ENCODE measurements at places on chromosomes 4 and X.

DNA sequence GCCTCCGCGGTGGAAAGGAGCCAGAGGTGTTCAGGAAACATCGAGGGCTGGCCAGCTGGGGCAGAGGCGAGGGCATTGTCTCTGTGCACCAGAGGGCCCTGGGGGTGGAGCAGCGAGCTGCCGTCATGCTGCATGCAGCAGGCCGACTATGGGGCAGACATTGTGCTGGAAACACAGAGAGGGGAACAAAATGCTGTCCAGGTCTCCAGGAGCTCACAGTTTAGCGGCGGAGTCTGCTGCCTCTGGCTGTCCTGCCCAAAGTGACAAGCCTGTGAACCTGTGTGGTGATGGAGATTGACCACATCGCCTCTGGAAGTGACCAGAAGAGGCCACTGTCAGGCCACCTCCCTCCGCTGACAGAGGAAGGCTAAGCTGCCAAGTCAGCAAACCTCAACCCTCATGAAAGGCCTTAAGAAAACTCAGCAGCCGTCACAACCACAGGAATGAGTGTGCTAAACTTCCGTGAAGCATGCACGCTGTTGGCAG is 20.1 kb upstream of the SASH3 start:
- DNase-seq, result no peak

GRCh38 chr4:48851651-48852050 is 20.8 kb downstream of the OCIAD1 start:
- no peak for DNase-seq

DNA sequence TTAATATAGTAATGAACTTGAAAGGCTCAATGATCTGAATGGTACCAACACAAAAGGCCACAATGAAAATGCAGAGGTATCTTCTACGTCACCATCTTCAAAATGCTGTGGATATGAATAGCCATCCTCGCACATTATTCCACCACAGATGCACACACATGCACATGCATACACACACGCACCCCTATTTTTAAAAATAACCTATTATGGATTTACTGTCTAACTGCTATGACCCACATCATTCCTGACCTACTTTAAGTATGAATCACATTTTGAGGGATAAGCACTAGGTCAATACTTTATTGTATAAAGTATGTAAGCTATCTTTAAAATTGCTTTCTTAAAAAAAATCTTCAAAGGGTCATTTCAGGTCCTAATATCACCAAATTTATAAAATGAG is 24.4 kb upstream of the CORIN start:
- no peak for DNase-seq

DNA sequence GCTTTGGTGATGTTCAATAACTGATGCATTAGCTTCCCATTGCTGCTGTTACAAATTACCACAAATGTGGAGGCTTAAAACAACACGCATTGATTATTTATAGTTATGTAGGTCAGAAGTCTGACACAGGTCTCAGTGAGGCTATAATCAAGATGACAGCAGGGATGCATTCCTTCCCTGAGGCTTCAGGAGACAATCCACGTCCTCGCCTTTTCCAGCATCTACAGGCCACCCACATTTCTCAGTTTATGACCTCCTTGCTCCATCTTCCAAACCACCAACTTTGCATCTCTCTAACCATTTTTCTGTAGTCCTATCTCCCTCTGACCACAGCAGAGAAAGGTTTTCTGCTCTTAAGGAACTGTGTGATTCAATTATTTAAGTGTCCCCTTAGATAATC is 92.5 kb downstream of the GASK1B start:
- DNase-seq, result no peak

GRCh38 chr4:162443510-162443909 is 279.7 kb upstream of the FSTL5 start:
- no peak for DNase-seq

GRCh38 chrX:46739736-46740135 is 19.2 kb downstream of the SLC9A7 start:
- DNase-seq, result no peak

GRCh38 chr4:35124106-35124505 is 1120.2 kb downstream of the ARAP2 start:
- DNase-seq, result no peak

- DNase-seq, result no peak
Measured at GRCh38 chr4:15244354-15244753, 183.5 kb upstream of the C1QTNF7 start.

DNA sequence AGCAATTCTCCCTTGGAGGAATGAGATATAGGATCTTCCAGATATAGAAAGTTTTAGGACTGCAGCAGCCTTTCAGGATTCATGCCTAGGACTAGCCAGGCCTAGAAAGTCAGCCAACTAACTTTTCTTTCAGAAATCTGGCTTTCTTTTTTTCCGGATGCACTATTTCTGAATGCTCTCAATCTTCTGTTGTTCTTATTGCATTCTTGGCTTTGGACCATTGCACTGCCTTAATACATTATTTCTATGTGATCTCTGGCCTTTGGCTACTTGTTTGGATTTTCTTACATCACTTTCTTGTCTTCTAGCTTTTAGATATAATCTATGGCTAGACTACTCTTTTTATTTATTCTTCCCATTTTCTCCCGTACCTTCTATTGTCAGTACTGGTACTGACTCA is 813.1 kb upstream of the HTR2C start:
- no peak for DNase-seq

DNA sequence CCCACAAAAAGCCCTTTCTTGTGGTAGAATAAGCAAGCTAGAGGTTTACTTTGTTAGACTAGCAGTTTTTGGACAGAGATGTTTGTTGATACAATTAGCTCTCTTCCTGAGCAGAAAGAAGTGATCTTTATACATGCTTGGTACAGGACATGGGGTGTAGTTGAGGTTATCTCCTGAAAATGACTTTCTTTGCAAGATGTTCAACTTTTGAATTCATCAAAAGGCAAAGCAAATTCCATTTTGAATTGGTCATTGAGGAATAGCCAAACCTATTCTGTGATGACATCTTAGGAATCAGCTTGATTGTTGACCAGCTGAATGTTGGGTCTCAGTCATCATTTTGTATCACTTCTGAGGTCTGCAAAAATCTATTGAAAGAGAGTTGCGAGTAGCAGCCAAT is 3.8 kb downstream of the CPE start:
- DNase-seq, result no peak

DNA sequence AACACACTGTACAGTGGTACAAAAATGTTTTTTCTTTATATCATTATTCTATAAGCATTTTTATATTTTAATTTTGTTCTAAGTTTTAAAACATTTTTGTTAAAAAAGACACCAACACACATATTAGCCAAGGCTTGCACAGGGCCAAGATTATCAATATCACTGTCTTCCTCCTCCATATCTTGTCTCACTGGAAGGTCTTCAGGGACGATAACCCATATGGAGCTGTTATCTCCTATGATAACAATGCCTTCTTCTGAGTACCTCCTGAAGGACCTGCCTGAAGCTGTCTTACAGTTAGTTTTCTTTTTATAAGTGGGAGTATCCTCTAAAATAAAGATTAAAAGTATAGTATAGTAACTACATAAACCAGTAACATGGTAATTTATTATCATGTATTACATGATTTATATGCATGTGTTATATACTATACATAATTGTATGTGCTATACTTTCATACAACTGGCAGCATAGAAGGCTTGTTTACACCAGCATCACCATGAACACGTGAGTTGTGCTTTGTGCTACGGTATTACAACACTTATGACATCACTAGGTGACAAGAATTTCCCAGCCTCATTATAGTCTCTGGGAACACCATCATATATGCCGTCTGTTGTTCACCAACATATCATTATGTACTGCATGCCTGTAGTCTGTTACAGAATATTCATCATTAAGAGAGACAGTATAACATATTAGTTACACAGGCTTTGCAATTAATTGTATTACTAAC is 90.7 kb downstream of the WDFY3 start:
- DNase-seq, result no peak

All from memory B cell (primary cell).